ENCODE measurements at places on chromosomes 5 and 9. TPM values are rescaled to one million over a fixed set of nuclear protein-coding genes. Genes with fewer than 3 reads are reported as not detected.

GABRA6 gene
- total RNA-seq = not detected

TRIM41 gene
- total RNA-seq = 33.6 TPM

- DNase-seq = peak; percentile 83
These were observed 26.3 kb downstream of the PTGES start for GRCh38 chr9:129726322-129727160.

DNA sequence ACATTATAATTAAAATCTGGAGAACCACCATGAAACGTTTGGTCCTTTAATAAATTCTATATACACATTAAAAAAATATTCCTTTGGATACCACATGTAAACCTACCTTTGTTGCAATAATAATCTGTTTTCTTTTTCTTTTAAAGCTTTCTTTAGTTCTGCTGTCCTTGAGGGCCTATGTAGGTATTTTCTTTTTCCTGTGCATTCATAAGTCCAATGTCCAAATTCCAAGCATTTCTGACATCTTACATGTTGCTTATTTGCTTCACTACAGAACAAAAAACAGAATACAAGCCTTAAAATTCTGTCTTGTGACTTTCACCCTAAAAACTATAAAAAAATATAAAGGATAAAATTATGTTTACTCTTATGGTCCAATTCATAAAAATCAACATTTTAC lies 19.7 kb downstream of the ZCCHC10 start:
- DNase-seq = no peak

- DNase-seq = no peak
These were observed 2.5 kb downstream of the FOXE1 start for GRCh38 chr9:97855486-97855875.

GRCh38 chr5:157108976-157109375 lies at the start of gene HAVCR2:
TSS of gene HAVCR2 (minus strand) at chr5:157109044. CDS start at chr5:157108983, 61 bp downstream.
- no peak for DNase-seq

CYLC2 gene
- not detected for total RNA-seq

GRCh38 chr9:98807814-98808195 lies 335 bp downstream of the GALNT12 start:
- DNase-seq = no peak

- no peak for DNase-seq
These were observed 5.0 kb upstream of the GPRIN1 start for GRCh38 chr5:176614805-176615478.

DNA sequence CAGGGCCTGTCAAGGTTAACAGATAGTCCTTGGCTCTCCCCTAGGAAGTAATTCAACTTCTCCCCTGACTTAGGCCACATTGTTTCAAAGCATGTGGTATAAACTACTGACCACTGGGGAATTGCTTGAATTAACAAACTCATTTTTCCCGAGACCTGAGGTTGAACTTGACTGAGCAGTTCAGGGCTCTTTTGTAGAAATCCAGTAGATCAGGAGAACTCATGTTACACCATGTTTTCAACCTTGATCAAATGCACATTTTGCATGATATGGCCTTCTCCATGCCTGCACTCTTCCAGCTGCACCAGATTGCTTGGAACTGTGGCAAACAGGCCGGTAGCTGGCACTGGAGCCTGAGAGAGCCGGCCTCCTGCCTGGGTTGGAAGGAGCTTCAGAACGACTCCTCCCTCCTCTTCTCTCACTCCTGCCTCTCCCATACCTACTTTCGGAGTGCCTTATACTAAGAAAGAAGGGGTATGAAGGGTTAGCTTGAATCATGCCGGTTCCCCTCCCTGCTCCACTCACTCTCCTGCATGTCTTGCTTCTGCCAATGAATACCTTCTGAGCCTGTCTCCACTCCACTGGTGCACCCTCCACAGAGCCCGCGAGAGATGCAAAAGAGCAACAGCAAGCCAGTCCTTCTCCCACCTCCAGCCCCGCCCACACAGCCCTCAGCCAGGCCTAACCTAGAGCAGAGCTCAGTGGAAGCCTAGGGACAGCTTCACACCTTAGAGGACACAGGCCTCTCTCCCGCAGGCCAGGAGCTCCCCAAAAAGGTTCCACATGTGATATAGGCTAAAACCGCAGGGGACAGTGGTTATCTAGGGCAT lies 159.4 kb downstream of the MACROH2A1 start:
- no peak for DNase-seq

KLHL9 gene
- 10.2 TPM for total RNA-seq

DNA sequence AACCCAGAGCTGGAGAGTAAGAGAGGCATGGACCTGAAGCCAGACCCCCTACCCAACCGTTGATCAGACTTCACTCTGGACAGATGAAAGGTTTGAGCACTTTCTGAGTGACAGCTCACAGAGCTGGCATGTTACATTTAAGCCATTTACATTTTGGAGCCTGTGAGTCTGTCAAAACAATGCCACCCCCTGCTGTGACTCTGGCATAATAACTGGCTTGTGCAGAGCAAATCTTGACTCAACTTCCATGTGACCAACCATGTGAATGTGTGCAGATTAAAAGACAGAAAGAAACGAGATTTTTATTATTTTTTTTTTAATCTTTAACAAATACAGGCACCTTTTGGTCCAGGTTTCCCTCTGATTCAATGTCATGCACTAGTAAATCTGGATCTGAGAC lies 48.5 kb downstream of the MFAP3 start:
- no peak for DNase-seq

DNA sequence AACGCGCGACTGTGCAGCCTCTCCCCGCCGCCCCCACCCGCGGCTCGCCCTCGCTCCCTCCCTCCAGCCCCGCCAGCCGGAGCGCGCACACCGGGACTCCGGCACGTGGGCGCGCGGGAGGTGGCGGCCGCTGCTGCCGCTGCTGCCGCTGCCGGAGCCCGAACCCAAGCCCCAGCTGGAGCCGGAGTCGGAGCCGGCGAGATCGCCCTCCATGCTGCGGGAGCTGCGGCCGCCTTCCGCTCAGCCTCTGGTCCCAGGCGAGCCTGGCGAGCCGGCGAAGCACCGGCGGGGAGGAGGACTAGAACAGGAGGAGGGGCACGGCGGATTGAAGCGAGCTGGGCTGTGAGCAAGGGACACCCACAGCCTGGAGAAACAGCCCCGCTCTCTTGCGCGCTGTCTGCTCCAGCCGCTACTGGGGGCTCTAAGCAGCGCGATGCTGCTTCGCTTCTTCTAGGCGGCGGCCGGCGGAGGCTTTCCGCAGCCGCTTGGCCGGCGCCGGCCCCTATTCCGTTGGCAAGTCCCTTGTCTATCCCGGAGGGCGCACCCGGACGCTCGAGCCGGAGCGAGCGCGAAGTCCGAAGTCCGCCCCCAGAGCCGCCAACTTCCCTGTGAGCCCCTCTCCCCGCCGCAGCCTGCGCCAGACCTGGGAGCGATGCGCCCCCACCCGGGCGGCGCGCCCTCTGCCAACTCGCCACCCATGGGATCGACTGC lies 598.7 kb upstream of the SGCD start:
- peak; percentile 47 for DNase-seq

DNA sequence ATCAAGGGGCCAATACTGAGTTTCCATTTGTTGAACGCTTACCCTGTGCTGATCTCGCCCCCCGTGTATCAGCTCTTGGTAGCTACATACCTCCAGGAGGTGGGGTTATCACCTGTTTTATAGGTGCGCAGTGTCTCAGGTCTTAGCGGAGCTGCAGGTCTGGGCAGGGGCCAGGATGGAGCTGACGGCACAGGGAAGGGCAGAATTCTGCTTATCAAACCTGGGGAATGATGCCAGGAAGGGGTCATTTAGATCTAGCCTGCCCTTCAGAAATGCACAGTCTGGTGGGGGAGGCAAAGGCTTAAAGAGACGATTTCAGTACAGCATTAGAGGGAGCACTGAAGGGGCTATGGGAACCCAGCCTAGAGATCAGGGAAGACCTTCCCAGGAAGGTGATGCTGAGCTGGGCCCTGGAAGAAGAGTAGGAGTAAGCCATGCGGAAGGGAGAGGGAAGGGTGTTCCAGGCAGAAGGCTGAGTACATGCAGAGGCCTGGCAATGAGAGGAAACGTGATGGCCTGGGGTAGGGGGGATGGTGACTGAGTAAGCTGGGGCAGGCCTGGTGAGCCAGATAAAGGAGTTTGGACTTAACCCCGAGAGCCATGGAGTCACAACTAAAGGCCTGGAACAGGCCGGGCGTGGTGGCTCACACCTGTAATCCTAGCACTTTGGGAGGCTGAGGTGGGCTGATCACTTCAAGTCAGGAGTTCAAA lies 31.5 kb downstream of the OLFML2A start:
- DNase-seq = no peak

DDX31 gene
- 5.5 TPM for total RNA-seq

- DNase-seq = no peak
These were observed 21.3 kb downstream of the FGF1 start for GRCh38 chr5:142664636-142665035.

DNA sequence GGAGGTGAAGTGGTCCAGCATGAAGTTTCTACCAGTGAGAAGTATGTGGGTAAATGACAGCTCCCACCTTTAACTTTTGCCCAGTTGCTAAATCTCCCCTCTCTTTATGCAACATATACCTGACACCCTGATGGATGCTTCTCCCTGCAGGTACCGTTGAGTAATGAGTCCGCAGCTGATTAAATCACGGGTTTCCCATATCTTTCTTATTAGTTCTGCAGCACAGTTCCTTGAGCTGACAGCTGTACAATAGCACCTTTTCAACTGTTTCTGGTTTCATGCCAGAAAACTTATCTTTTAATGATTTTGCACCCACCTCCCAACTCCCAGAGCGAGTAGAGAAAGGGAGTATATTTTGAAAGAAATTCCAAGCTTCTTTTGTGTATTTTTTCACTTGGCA lies 161.0 kb upstream of the TUT7 start:
- DNase-seq = no peak

- DNase-seq = no peak
These were observed 50.1 kb upstream of the MCTP1 start for GRCh38 chr5:95334900-95335538.

IFNA21 gene
- not detected for total RNA-seq

RAB3C gene
- total RNA-seq = 0.62 TPM

GRCh38 chr9:123414204-123414603 lies 58.2 kb downstream of the CRB2 start:
- no peak for DNase-seq

- DNase-seq = no peak
These were observed 65.6 kb downstream of the CDK5RAP2 start for GRCh38 chr9:120514405-120514804.

GRCh38 chr5:3957658-3958057 lies 362.0 kb downstream of the IRX1 start:
- no peak for DNase-seq

GRCh38 chr5:37532976-37533740 lies 154.0 kb downstream of the WDR70 start:
- DNase-seq = no peak

DNA sequence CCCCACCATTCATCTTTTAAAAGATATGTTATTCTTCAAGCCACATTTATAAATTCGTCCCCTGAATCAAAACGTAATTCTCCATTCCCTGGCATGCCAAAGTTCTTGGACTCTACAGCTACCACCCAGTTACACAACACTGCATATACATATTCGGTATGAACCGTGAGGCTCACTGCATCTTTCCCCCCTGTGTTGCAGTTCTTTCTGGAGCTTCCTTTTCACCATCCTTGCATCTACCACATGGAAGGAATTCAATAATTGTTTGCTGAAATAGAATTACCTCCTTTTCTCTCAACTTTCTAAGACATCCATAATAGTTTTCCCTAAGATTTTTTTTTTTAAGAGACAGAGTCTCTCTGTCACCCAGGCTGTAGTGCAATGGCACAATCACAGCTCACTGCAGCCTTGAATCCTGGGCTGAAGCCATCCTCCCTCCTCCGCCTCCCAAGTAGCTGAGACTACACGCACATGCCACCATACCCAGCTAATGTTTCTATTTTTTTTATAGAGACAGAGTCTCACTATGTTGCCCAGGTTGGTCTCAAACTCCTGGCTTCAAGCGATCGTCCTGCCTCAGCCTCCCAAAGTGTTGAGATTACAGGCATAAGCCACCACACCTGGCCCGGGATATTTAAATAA lies 3.3 kb downstream of the LPAR1 start:
- DNase-seq = no peak

GALNT12 gene
- total RNA-seq = 0.32 TPM

GRCh38 chr5:131430794-131431193 lies 166.9 kb downstream of the CDC42SE2 start:
- DNase-seq = no peak

DNA sequence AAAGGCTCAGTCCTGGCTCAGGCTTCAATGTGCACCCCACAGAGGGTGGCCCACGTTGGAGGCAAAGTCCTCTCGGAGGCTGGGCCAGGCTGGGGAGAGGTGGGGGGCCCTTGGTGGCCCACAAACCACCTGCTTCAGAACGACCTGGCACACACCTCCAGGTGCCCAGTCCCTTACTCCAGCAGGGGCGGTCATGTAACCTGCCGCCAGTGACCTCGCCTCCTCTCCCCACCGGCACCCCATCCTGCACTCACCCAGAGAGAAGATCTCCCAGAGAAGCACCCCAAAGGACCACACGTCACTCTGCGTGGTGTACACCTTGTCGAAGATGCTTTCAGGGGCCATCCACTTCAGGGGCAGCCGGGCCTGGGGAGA lies 22.5 kb upstream of the SCGB3A1 start:
- no peak for DNase-seq

DNA sequence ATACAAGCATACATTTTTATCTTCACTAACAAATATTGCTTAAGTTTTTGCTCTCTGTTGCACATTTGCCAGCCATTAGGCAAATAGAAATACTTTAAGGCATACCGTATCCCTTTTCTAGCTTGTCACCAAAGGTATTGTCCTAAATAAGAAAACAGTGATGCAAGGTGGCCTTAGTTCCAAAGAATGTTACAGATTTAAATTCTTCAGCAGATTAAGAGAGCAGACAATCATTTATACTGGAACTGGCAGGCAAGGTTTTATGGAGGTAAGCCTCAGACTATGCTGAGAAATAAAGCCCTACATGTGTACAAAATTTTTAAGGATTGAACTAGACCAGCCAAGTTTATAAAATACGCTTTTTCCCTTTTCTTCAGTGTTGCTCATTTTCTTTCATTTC lies 247.8 kb downstream of the IZUMO3 start:
- DNase-seq = no peak

DNA sequence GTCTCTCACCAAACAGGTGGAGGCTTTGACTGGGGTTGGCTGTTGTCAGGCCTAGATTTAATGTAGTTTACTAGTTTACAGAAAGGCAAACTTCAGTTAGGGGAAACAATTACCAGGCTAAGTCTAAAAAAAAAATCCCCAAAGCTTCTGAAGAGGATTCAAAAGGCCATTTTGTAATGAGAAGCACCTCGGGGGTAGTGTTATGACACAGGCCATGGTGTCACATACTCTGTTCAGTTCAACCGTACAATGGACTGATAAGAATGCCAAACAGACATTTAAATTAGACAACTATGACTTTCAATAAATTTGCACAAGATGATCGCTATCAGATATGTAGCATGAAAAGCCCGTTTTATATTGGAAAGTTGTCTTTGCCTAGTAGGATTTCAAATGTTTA lies 120.1 kb upstream of the PCA3 start:
- no peak for DNase-seq

DNA sequence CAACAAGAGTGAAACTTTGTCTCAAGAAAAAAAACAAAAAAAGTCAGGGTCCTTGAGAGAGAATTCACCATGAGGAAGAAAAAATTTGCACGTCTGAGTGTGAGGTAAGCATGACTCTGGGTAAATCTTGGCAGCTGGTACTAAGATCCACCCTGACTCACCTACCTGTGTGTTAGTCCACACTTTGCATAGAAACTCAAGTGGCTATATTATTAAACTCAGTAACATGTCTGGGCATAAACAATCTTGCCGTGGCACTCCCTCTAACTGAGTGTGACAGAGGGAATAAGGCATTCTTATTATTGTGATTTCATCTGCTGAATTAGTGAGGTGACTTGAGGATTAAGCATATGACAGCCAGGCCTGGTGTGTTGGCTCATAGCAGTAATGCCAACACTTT lies 259.4 kb upstream of the VLDLR start:
- DNase-seq = no peak

ACER2 gene
- 1.4 TPM for total RNA-seq

- DNase-seq = no peak
These were observed 36.8 kb downstream of the ELL2 start for GRCh38 chr5:95924720-95925377.

All from psoas muscle (tissue), 8 donors.